ENCODE measurements at places on chromosomes 13 and 19.

DNA sequence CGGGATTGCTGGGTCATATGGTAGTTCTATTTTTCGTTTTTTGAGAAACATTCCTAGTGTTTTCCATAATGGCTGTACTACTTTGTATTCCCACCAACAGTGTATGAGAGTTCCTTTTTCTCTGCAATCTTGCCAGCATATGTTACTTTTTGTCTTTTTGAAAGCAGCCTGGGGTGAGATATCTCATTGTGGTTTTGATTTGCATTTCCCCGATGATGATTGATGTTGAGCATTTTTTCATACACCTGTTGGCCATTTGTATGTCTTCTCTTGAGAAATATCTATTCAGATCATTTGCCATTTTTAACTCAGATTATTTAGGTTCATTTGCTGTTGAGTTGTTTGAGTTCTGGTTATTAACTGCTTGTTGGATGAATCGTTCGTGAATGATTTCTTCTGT, 18.5 kb upstream of the ATP12A start:
- no peak for DNase-seq

GRCh38 chr19:42653841-42654240, 59.1 kb upstream of the CEACAM8 start:
- no peak for DNase-seq

GRCh38 chr13:110520431-110521295, 40.9 kb downstream of the RAB20 start:
- DNase-seq, result no peak

GRCh38 chr13:43071824-43072223, 48.4 kb downstream of the DNAJC15 start:
- no peak for DNase-seq

GRCh38 chr19:12647047-12647446, 19.5 kb downstream of the MAN2B1 start:
- DNase-seq, result no peak

GRCh38 chr19:23554548-23554947, 132.5 kb downstream of the ZNF675 start:
- no peak for DNase-seq

- no peak for DNase-seq
Measured at GRCh38 chr19:4390567-4391305, 9.6 kb downstream of the SH3GL1 start.

DNA sequence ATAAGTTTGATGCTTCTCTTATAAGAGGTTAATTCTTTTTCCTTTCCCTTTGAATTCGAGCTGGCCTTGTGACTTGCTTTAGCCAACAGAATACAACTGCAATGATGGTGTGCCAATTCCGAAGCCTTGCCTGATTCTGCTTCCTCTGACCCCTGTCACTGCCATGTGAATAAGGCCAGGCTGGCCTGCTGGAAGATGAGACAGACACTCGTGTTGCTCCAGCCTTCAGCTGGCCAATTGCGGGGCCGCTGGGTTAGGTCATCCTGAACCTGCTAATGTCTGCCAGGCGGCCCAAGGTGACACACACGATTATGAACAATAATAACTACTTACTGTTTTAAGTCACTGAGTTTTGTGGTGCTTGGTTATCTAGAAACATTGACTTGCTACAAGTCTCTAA, 352.0 kb downstream of the MYO16 start:
- no peak for DNase-seq

- DNase-seq, result no peak
Measured at GRCh38 chr13:113916330-113916815, 52.5 kb upstream of the GAS6 start.

- peak; percentile 39 for DNase-seq
Measured at GRCh38 chr13:63190219-63190618, 1774.6 kb upstream of the PCDH20 start.

GRCh38 chr13:49351871-49352270, 92.0 kb downstream of the CAB39L start:
- no peak for DNase-seq

DNA sequence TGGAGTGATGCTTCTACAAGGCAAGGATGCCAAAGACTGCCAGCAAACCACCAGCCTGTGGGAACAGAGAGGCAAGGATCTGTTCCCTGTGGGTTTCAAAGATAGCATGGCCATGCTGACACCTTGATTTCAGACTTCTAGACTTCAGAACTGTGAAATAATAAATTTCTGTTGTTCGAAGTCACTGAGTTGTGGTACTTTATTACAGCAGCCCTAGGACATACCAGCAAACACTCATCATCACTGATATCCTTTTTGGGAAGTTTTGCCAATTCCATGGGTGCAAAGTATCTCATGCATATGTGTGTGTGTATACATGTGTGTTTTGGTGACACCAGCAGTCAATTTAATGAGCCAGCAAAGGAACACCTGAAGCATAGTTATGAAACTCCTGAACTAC, 21.0 kb downstream of the LMO7 start:
- no peak for DNase-seq

- DNase-seq, result no peak
Measured at GRCh38 chr19:30870876-30871275, 478.4 kb downstream of the TSHZ3 start.

DNA sequence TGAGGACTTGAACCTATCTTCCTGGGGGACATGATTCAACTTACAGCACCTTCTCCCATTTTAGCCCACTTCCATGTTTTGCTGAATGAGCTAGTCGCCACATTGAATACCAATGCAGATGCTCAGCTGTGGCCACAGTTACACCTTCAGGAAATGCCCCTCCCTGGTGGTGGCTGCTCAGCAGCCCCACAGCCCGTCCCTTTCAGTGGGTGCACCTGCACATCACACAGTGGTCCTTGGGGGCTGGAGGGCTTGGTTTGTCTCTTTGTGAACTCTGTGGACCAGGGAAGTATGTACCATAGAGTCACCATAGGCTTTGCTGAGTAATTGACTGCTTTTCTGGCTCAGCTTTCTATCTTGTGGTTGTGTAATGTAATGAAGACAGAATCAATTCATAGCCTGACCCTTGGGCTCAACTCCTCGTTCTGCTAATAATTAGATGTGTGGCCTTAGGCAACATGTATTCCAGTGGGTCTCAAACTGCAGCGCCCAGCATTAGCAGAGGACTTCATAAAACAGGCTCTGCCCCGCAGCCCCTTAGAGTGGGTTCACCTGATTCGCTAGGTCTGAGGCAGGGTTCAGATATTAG, 48.1 kb upstream of the FARP1 start:
- DNase-seq, result no peak

- DNase-seq, result no peak
Measured at GRCh38 chr13:67934617-67935330, 704.6 kb upstream of the PCDH9 start.

GRCh38 chr13:50635504-50635903, 208.0 kb downstream of the DLEU7 start:
- no peak for DNase-seq

GRCh38 chr19:27750391-27751043, 1462.4 kb downstream of the UQCRFS1 start:
- no peak for DNase-seq

DNA sequence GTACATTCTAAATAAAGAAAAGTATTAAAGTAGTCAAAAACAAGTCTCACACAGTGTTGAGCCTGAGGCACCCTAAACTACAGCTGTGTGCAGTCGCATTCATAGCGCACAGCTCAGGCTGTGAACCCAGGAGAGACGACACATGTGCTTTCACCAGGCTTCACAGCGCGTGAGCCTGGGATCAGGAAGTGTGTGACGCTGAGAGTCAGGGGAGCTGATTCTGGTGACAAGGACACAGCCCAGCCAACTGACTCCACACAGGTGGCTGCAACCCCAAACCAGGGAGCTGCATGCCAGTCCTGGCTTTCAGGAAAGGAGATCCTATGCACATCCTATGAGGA, 41.6 kb downstream of the COL4A1 start:
- no peak for DNase-seq

GRCh38 chr13:49319951-49320350, 72.2 kb downstream of the CDADC1 start:
- DNase-seq, result no peak

GRCh38 chr19:12965812-12966135, 3.6 kb upstream of the DAND5 start:
- DNase-seq, result no peak

DNA sequence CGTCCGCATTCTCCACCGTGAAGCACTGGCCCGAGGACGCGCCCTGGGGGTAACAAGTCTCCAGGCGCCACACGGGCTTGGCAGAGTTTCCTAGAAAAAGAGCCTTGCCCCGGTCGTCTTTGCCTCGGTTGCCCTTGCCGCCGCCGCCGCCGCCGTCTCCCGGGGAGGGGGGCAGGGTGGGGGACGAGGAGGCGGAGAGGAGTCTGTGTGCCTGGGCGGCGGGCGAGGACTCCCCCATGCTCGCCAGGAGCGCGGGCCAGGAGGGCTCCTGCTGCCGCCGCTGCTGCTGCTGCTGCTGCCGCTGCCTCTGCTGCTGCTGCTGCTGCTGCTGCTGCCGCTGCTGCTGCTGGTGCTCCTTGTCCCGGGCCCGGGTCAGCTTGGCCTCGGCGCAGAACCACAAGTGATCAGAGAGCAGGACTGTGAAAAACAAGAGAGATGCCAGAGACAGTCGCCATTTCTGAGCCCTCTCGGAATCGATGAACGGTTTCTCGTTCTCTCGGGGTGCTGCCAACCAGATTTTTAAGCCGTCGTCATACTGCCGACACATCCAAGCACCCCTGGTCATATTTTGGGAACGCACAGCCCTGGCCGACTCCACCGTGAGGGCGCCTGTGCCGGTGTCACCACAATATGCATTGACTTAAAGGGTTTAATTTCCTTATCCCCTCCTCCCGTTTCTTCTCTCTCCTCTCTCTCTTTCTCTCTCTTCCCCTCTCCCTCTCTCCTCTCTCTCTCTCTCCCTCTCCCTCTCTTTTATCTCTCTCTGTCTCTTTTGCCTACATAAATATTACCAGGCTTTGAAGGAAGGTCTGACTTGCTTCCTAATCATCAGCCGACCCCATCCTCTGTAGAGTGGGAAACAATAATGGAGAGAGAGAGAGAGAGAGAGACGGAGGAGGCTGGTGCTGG, 349.1 kb downstream of the LIG4 start:
- no peak for DNase-seq

- peak; percentile 65 for DNase-seq
Measured at GRCh38 chr13:81017513-81018152, 676.7 kb upstream of the SPRY2 start.

GRCh38 chr13:74987124-74987690, 494.8 kb downstream of the TBC1D4 start:
- DNase-seq, result no peak

- no peak for DNase-seq
Measured at GRCh38 chr19:46469541-46470185, 1.7 kb downstream of the PNMA8A start.

DNA sequence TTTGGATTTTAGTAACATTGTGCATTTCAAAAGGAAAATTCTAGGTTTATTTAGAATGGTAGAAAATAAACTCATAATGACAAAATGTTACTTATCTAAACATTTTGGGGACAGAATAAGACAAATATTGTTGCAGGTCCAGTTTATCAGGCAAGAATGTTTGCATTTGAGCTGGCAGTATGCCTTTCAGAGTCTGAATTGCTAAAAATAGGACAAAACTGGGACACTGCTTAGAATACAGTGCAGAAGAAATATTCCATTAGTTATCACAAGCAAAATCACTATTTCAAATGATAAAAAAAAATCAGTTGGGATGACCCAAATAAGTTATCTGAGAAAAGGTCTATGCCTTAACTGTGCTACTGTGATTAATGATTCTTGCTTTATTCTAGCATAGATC, 870.3 kb upstream of the MIR17HG start:
- no peak for DNase-seq

DNA sequence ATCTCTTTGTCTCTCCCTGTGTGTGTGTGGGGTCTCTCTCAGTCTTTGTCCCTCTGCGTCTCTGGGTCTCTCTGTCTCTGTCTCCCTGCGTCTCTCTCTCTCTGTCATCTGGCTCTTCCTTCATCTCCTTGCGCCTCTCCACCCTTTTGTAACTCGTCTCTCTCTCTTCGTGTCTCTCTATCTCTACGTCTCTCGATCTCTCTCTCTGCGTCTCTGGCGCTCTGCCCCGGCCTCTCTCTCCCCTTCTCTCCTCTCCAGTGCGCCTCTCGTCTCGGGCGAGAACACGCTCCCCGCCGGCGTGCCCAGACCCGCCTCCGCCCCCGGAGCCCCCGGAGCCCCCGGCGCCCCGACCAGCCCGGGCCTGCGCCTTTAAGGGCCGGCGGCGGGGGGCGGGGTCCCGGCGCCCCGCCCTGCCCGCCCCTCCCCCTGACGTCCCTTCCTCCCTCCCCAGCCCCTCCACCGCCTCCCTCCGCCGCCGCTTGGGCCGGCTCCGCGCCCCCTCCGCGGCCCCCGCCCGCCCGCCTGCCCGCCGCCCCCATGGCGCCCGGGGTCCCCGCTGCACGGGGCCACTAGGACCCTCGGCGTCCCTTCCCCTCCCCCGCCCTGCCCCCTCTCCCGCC, at the start of gene MARK4:
MARK4 (plus strand) TSS at position 440 of the 620 bp plus-strand sequence. CDS start 318 bp downstream, outside the sequence.
- DNase-seq, result peak; percentile 57

DNA sequence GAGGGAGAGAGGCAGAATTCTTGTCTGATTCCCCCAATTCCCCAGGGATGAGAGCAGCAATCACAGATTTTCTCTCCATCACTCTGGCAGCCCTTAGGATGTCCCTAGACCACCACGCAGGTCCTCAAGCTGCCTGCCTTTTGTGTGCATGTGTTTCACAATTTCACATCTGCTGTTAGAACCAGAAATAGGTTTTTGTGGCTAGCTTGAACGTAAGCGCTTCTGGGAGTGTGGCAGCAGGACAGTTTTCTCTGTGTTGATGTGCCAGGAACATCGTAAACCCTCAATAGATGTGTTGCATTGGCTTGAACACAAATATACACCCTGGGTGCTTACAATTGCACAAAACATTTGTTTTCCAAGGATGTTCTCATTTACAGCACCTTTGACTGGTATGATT, 78.8 kb upstream of the TMTC4 start:
- no peak for DNase-seq

- no peak for DNase-seq
Measured at GRCh38 chr19:40416918-40417642, 3.9 kb upstream of the PRX start.

GRCh38 chr19:54387991-54388801, 23.5 kb upstream of the LAIR1 start:
- DNase-seq, result no peak

- no peak for DNase-seq
Measured at GRCh38 chr19:33426621-33427361, 53.3 kb downstream of the CEBPG start.

DNA sequence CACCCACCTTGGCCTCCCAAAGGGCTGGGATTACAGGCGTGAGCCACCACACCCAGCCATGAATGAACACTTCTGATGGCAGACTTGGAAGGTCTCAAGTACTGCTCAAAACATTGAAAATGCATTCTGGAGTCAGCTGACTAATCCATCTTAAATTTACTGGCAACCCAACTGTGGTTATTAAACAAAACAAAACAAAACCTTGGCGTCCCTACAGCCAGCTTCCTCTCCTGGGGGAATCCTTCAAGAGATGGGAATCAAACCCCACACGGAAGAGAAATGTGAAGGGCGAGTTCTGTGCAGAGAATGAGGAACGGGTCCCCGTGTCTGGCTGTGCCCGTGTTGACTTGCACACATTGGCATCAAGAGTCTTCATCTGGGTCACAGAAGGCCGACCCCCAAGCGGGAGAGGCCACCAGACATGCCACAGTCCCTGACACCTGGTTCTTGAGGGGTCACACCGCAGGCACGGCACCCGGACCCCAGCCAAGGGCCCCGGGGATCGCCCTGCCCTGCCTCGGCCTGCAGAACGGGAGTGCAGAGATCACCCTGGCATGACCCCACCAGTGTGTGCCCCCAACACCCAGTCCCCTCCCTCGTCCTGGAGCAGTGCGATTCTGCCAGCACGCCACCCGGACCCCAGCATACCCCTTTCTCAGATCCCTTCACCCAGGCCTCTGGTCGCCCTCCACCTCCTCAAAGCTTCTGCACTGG, 3.2 kb downstream of the MAP2K2 start:
- DNase-seq, result no peak

GRCh38 chr19:49700563-49700962, 9.6 kb downstream of the CPT1C start:
- DNase-seq, result no peak
